ENCODE measurements at places on chromosomes 5 and 9. TPM values are rescaled to one million over a fixed set of nuclear protein-coding genes. Genes with fewer than 3 reads are reported as not detected.

The SAXO1 gene
- not detected for total RNA-seq

DNA sequence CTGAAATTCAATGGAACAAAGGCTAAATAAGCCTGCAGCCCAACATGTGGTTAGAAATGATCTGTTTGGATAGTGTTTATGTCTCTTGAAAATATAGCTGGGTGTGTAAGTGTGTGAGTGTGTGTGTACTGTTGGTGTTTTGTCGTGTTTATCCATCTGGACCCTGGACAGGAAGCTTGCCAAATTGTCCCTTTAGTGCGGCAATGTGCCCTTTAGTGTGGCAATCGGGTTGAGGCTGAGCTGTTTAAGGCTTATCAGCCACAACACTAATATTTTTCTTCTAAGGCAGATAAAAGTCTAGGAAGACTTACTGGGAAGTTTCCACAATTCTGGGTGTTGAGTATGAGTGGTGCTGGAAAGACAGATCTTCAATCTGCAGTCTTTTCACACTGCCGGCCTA, 180.2 kb downstream of the YTHDC2 start:
- no peak for DNase-seq
- H3K27me3 ChIP-seq = no peaks in the 10 kb centered on the region
- no peak overlapping the region for H3K27ac ChIP-seq
- H3K4me3 ChIP-seq = no peak overlapping the region
- no peaks in the 10 kb centered on the region for H3K4me1 ChIP-seq

- H3K27me3 ChIP-seq = no peaks in the 10 kb centered on the region
- H3K27ac ChIP-seq = no peak overlapping the region
- H3K4me1 ChIP-seq = no peaks in the 10 kb centered on the region
Measured at GRCh38 chr5:41968153-41968723, 43.2 kb downstream of the FBXO4 start.

- H3K36me3 ChIP-seq = no peaks in the 10 kb centered on the region
- peaks cover 14% of the 10 kb centered on the region for H3K4me1 ChIP-seq
- no peak for DNase-seq
Measured at GRCh38 chr9:113456235-113456634, 7.3 kb upstream of the RGS3 start.

GRCh38 chr9:132837501-132838286, 40.4 kb downstream of the AK8 start:
- H3K4me1 ChIP-seq = no peaks in the 10 kb centered on the region
- no peaks in the 10 kb centered on the region for H3K36me3 ChIP-seq
- H3K4me3 ChIP-seq = no peak overlapping the region
- DNase-seq = no peak

DNA sequence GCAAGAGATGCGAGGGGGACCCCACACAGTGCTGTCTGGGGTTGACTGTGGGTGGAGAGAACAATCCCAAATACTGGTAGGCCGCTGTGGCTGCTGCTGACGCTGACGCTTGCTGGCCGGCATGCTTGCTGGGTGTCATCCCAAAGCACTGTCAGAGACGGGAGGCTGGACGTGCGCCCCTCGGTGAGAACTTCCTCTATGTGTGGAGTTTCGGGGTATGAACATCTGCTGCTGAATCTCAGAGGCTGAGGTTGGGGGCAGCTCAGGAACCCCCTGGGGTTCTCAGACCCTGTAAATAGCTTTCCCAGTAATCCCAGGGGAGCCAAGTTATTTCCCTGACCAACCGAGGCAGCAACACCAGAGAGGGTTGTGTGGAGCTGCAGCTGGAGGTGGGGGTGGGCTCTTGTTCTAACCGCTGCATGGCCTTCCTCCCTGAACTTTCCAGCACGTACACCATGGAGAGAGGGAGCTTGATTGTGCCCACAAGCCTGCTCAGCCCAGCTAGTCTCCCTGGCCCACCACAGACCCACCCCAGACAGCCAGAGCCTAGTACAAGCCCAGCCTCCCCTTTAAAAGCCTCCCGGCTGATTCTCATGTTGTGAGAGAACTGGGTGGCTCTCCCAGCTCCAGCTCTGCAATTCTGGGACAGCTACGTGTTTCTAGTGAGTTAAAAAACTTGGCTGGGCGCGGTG, 21.8 kb upstream of the SLC12A7 start:
- no peak overlapping the region for H3K4me3 ChIP-seq
- H3K27ac ChIP-seq = no peak overlapping the region
- no peaks in the 10 kb centered on the region for H3K27me3 ChIP-seq

Data from spleen (tissue), 13 donors.